ENCODE measurements at places on chromosomes 2 and 18.

DNA sequence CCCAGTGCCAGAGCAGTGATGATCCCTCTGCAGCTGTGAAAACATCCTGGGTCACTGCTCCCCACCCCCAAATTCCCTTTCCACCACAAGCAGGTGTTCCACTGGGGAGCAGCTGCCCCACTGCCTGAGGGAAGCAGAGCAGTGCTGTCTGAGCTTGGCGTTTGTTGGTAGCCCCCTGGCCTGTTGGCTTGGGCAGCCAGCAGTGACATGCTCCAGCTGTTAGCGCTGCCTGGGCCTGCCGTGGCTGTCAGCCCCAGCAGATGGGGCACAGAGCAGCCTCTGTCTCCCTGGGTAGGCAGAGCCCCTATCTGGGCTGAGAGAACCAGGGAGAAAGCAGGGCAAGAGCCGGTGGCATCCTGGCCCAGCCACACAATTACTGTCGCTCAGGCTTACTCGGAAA lies 247.7 kb downstream of the GLI2 start:
- DNase-seq = no peak

GRCh38 chr2:207154556-207155510 lies 10.9 kb downstream of the KLF7 start:
- no peak for DNase-seq

DNA sequence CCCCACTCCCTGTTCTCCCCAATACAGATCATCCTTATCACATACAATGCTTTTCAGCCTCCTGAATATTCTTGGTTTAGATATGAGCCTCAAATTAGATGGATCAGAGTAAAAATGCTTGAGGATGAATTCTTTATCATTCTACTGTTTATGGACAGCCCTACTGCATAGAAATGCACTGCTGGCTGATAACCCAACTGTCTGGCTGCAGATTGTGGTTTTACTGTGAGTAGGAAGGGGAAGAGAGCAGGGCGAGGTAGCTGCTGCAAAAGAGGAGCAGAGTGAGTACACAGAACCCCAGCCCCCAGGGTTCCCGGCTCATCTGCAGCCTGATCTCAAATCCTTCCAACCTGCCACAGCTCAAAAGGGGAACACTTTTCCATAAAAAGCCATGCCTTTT lies 29.4 kb upstream of the NCOA1 start:
- no peak for DNase-seq

GRCh38 chr2:71003966-71004755 lies 9.5 kb upstream of the TEX261 start:
- DNase-seq = no peak

- DNase-seq = no peak
These were observed 354.7 kb downstream of the EIPR1 start for GRCh38 chr2:3022841-3023372.

- no peak for DNase-seq
These were observed 55.2 kb downstream of the ZEB2 start for GRCh38 chr2:144464730-144465129.

Measured in left lung (tissue), 14 donors.